ENCODE measurements at places on chromosomes 2 and 18.

- no peak for DNase-seq
Measured at GRCh38 chr2:241463276-241464135, 44.9 kb downstream of the STK25 start.

DNA sequence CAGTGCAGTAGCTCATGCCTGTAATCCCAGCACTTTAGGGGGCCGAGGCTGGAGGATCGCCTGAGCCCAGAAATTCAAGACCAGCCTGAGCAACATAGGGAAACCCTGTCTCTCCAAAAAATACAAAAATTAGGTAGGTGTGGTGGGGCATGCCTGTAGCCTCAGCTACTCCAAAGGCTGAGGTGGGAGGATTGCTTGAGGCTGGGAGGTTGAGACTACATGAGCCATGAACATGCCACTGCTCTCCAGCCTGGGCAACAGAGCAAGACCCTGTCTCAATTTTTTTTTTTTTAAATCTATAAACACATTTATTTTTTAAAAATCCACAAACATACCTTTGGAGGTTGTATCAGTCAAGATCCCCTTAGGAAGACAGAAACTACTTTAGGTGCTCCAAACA is 326.3 kb downstream of the EPHA4 start:
- DNase-seq: no peak

GRCh38 chr18:63440219-63440618 is 17.9 kb upstream of the VPS4B start:
- peak; percentile 14 for DNase-seq

DNA sequence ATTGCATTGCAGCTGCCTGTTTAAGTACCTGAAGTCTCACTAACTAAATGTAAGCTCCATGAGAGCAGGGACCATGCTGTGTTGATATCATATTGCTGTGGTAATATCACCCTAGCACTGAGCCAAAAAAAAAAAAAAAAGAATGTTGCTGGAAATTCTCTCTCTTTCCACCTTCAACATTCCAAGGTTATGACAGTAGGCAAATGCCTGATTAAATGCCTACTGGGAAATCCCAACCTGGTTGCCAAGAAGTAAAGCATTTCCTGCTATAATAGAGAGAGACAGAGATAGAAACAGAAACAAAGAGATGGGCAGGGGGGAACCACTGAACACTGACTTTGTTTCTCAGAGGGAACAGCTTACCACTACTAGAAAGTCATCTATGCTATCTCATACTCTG is 1604.2 kb downstream of the LRP1B start:
- no peak for DNase-seq

DNA sequence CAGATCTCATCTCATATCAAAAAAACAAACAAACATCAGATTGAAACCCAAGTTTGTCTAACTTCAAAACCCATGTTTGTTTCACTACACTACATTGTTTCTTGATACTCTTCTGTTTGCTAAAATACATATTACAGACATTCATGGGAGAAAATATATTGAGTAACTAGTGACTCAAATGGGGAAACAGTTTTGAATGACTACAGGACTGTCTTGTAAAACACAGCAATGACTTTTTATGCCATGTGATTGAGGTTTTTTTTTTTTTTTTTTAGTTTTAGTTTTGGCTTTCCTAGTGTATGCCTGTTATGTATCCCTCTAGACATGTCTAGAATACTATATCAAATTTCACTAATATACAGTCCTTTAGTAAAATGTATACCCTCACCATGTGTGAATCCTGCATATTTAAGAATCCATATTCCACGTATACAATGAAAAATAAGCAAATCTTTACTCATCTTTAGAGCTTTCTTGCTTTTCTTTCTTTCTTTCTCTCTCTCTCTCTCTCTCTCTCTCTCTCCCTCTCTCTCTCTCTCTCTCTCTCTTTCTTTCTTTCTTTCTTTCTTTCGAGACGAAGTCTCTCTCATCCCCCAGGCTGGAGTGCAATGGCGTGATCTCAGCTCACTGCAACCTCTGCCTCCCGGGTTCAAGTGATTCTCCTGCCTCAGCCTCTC is 46.6 kb upstream of the SERTAD2 start:
- DNase-seq: peak; percentile 23

- DNase-seq: no peak
Measured at GRCh38 chr18:58004317-58004716, 39.7 kb upstream of the NEDD4L start.
